H1 (cell line): ENCODE measurements at places on chromosomes 13 and 19.

DNA sequence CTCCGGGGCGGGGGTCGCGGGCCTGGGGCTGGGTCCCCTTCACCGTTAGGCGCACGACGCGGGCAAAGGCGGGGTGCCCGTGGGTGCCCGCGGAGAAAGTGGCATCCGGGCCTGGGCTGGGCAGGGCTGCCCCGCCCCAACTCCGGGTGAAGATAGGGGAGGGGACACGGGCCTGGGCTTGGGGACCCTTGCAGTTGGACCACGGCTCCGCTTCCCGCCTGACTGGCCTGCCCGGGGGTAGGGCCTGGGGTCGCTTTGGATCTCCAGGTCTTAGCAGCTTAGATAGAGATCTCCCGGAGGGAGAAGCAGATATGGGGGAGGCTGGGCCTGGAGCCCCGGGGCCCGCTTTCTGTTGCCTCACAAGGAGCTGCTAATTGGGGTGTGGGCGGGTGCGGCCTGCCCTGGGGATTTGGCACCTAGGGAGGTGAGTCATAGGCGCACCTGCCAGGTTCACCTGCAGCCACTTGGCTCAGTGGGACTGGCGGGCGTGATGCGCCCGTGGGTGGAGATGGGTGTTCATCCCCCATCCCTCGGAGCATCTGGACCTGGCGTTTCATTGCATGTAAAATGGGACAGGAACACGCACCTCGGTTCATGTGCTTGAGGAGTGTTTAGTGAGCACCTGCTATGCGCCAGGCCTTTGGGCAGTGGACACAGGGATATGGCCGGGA lies 585 bp downstream of the MAP1S start:
- peaks cover 13% of the 10 kb centered on the region for H3K36me3 ChIP-seq
- no peak for DNase-seq
- no peak overlapping the region for H3K27ac ChIP-seq
- no peaks in the 10 kb centered on the region for H3K27me3 ChIP-seq
- H3K4me1 ChIP-seq, result peaks cover 4% of the 10 kb centered on the region

DNA sequence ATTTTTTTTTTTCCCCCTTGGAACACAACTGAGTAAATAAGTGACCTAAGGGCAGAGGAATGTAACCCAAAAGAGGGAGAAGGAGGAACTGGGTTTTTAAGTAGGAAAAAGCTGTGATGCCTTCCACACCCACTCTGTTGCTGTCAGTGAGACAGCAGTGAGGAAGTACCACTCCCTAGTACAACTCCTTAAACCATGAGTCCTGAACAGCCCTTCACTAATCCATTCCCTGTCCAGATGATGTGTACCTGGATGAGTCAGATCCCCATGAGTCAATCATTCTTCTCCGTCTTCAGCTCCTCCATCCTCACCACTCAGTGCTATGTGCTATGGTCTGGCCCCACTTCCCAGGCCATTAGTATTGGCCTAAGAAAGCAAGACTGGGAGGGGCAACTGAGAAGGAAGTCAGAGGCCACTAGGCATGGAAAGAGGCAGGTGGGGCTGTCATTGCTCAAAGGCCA lies 12.9 kb upstream of the CXCL17 start:
- H3K36me3 ChIP-seq, result no peaks in the 10 kb centered on the region
- no peak overlapping the region for H3K27ac ChIP-seq
- H3K27me3 ChIP-seq, result no peaks in the 10 kb centered on the region
- no peak overlapping the region for H3K4me3 ChIP-seq

DNA sequence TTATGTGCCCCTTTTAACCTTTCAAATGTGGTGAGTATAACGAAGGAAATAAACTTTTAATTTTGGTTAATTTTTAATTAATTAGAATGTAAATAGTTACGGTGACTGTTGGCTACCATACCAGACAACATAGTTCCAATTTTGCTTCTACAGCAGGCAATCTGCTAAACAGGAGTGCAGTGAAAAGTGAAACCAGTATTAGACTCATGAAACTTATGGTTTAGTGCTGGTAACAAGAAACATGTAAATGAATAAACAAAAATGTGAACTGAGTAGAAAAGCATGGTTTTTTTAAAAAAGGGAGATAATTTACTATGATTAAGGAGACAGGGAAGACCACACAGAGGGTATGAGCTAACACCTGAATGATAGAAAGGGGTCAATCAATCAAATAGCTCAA lies 478.4 kb downstream of the PCDH9 start:
- DNase-seq, result no peak
- H3K4me1 ChIP-seq, result no peaks in the 10 kb centered on the region
- H3K36me3 ChIP-seq, result no peaks in the 10 kb centered on the region
- H3K27me3 ChIP-seq, result no peaks in the 10 kb centered on the region

GRCh38 chr13:110073982-110074381 lies 233.0 kb downstream of the COL4A1 start:
- H3K36me3 ChIP-seq, result no peaks in the 10 kb centered on the region
- no peaks in the 10 kb centered on the region for H3K4me1 ChIP-seq
- H3K27ac ChIP-seq, result no peak overlapping the region
- no peaks in the 10 kb centered on the region for H3K27me3 ChIP-seq
- DNase-seq, result no peak

- DNase-seq, result no peak
- H3K27me3 ChIP-seq, result no peaks in the 10 kb centered on the region
- no peak overlapping the region for H3K27ac ChIP-seq
- no peak overlapping the region for H3K4me3 ChIP-seq
Measured at GRCh38 chr19:29708554-29709439, 6.3 kb downstream of the C19orf12 start.

DNA sequence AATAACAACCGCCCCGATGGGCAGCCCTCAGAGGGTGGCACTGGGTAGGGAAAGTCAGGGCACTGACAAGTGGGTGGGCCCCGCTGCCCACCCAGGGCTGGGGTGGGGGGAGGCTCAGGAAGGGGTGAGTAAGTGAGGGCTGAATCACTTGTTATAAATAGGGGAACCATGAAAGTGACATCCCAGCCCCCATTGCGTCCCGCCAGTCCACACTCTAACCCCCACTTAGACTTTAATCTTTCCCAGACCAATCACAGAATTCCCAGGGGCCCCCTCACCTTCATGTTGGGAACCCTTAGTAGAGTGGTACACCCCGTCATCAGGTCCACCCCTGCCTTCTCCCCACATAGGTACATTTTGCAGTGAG lies 37.0 kb upstream of the NANOS3 start:
- DNase-seq, result no peak
- no peaks in the 10 kb centered on the region for H3K36me3 ChIP-seq
- H3K4me3 ChIP-seq, result no peak overlapping the region
- H3K4me1 ChIP-seq, result no peaks in the 10 kb centered on the region

DNA sequence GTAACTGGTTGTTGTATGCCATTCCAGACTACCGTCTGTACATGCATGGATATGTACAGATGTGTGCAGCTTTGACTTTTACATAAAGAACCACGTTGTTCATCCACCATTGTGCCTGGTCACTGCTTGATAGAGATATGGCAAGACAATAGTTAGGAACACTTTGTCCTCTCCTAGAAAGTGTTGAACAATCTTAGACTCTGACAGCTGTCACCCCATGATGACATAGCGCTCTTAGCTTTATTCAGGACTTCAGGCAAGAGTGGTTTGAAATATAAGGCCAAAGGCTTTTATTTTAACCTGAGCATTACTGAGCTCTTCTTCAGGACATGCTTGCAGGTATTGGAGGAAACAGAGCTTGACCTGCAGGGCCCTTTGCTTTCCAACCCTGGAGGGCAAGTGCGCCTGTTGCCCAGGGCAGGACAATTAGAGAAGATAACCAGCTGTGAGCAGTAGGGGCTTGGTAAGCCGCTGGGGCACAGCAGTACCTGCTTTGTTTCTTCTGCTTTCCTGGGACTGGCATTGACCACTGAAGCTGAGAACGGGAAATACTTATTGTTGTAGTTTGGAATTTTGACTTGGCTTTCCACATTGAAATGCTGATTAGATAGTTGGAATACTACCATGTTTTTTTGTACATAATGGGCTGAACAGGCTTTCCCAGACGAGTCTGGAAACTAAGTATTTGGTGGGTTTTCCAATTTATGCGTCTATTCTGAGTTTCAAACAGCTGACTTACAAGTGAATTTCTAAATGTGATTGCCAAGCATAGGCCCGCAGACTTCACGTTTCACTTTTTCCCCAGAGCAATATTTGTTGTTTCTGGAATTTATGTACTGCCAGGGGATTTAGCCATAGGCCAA lies 51.1 kb downstream of the GARRE1 start:
- H3K36me3 ChIP-seq, result no peaks in the 10 kb centered on the region
- DNase-seq, result no peak
- no peaks in the 10 kb centered on the region for H3K27me3 ChIP-seq

- H3K36me3 ChIP-seq, result no peaks in the 10 kb centered on the region
- DNase-seq, result no peak
- H3K4me1 ChIP-seq, result 0 out of 2 replicates have a peak, but pooled peaks cover 2% of the 10 kb centered on the region
- no peak overlapping the region for H3K4me3 ChIP-seq
Measured at GRCh38 chr19:29806098-29806866, 5.5 kb upstream of the CCNE1 start.

GRCh38 chr19:14048443-14049153 lies 13.3 kb downstream of the PALM3 start:
- H3K27ac ChIP-seq, result no peak overlapping the region
- H3K4me3 ChIP-seq, result no peak overlapping the region
- no peaks in the 10 kb centered on the region for H3K27me3 ChIP-seq
- H3K4me1 ChIP-seq, result no peaks in the 10 kb centered on the region
- peak; percentile 97 for DNase-seq

DNA sequence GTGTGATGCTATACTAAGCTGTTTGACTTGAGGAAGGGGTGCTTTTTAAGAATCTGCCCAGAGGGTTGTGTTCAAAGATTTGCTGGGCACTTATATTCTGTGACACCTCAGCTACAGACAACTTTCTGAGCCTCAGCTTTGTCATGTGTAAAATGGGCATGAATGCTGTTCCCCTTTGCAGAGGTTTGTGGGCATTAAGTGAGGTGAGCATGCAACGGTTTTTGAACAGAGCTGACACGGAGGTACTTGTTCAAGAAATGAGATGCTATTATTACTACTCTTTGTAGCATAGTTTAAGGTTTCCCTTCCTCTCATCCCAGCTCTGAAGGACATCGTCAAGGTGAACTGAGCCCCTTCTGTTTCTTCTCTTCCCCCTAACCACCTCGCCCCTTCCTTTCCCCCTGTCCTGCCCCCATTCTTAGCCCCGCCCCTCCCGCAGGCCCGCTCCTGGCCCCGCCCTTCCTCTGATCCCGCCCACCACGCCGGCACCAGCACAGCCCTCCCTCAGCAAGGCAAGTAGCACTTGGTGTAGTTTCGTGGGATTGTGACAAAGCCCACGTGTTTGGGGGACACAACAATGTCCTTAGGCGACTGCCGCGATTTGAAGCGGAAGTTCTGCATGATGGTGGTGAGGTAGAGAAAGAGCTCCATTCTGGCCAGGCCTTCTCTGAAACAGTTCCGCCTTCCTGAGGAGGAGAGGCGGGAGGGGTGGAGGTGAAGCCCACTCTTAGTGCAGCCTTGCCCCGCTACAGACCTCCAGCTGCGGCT lies 26.1 kb upstream of the CYP2A7 start:
- H3K27me3 ChIP-seq, result no peaks in the 10 kb centered on the region
- H3K36me3 ChIP-seq, result no peaks in the 10 kb centered on the region
- no peaks in the 10 kb centered on the region for H3K4me1 ChIP-seq
- DNase-seq, result peak; percentile 81
- no peak overlapping the region for H3K4me3 ChIP-seq

DNA sequence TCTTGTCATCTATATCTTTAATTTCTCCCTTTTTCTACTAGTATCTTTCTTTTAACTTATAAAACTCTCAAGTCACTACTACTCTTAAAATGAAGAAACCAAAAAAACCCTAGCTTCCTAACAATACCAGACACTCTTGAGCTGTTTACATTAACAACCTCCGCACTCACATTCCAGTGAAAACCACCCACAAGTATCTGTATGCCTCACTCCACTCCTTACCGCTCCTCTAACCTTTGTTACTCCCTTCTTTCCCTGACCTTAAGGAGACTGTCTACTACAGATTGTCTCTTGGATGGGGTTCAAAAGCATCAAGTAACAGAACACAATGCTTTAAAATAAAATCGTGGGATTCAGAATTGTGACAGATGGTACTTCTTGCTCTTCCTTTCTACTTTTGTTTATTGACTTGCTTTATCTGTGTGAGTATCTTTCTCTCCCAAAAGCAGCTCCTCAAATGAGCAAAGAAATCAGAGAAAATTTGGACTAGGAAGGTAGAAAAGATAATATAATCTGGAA lies 110.0 kb upstream of the FBXL3 start:
- DNase-seq, result no peak
- H3K36me3 ChIP-seq, result no peaks in the 10 kb centered on the region
- H3K4me3 ChIP-seq, result no peak overlapping the region
- H3K27me3 ChIP-seq, result no peaks in the 10 kb centered on the region
- H3K4me1 ChIP-seq, result no peaks in the 10 kb centered on the region

GRCh38 chr19:3073931-3074595 lies 11.8 kb upstream of the TLE5 start:
- no peak for DNase-seq
- H3K27me3 ChIP-seq, result peaks cover 3% of the 10 kb centered on the region; the same call in 1 of the 2 replicates
- no peaks in the 10 kb centered on the region for H3K36me3 ChIP-seq
- no peak overlapping the region for H3K4me3 ChIP-seq
- no peak overlapping the region for H3K27ac ChIP-seq

DNA sequence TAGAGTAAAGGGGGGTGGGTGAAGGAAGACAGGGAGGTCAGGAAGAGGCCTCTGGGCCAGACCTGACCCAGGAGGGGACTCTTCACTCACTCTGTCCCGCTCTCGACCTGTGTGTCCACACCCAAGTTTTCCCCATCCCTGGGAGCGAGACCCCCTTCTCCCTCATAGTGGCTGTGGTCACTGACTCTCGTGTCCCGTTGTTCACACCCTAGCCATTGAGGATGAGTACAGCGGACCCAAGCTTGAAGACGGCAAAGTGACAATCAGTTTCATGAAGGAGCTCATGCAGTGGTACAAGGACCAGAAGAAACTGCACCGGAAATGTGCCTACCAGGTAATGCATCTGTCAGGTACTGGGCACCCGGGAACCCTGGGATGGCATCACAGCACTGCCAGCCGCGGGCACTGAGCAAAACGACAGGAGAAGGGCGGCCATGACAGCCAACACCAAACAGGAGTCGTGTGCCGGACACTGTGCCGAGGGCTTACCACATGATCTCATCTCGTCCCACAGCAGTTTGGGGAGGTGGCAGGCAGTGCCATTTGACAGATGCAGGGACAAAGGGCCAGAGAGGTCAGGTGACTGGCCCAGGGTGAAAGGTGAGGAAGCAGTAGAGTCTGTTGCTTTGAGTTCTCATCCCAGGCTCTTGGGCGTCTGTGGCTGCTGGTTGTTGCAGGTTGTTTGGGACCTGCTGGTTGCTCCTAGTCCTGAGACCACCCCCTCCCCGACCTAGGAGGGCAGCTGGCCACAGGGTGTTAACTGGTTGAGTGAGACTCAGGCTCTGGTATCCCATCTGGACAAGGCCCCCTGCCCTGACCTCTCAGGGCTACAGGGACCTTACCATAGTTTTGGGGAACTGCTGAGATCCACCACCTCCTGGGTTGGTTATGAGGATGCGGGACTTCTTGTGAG lies 29.6 kb downstream of the PPP5C start:
- H3K36me3 ChIP-seq, result peaks cover 9% of the 10 kb centered on the region
- H3K27ac ChIP-seq, result peak overlapping the region; percentile 1; the same call in 1 of the 2 replicates
- H3K4me3 ChIP-seq, result no peak overlapping the region

DNA sequence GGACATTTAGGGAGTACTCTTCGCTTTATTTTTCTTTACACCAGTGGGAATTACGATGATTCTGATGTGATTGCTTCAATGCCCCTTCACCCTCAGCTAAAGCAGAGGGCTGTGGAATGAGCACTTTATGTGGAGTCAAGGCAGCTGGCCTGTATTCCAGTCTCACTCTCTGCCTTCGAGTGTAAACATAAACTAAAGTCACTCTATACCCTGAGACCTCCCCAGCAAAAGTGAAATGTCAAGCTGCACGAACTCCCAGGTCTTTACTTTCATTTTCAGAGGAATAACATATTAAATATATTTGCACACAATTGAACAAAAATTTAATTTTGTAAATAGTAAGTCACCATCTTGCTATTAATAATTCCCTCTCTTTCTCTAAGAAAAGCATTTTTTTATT lies 557.1 kb downstream of the DACH1 start:
- no peaks in the 10 kb centered on the region for H3K36me3 ChIP-seq
- no peaks in the 10 kb centered on the region for H3K27me3 ChIP-seq
